Stimulated activated CD4-positive, alpha-beta T cell treated with anti-CD3 and anti-CD28 coated beads, Interleukin-15, amount 100 ng/mL, for 1 hour (primary cell): ENCODE measurements at places on chromosomes 6 and 20.
A peak's percentile ranks its signal among the peaks of the same experiment; 100 is the strongest.

DNA sequence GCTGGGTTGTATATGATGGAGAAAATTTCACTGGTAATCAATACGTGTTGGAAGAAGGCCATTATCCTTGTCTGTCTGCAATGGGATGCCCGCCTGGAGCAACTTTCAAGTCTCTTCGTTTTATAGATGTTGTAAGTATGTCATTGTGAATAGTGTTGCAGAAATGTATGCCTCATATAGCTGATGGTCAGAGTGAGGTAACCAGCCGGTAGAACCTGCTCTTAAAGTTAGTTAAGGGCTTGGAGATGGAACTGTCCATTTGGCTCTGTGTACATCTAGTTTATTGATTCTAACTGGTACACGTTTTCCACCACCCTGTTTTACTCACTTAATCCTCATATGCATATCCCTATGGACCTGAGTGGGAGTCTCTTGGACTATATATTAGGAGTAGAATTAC, 73.5 kb downstream of the RTN4IP1 start:
- DNase-seq: no peak

DNA sequence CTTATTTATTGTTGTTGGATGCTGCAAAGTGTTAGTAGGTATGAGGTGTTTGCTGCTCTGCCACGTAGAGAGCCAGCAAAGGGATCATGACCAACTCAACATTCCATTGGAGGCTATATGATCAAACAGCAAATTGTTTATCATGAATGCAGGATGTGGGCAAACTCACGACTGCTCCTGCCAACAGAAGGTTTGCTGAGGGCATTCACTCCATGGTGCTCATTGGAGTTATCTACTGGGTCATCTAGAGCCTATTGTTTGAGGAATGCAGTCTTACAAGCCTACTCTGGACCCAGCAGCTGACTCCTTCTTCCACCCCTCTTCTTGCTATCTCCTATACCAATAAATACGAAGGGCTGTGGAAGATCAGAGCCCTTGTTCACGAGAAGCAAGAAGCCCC, 12.1 kb downstream of the MICB start:
- no peak for DNase-seq

GRCh38 chr6:89145091-89145955, 532 bp upstream of the PM20D2 start:
- no peak for DNase-seq

- DNase-seq: no peak
These were observed 64.8 kb downstream of the SLC2A10 start for GRCh38 chr20:46774236-46774635.

DNA sequence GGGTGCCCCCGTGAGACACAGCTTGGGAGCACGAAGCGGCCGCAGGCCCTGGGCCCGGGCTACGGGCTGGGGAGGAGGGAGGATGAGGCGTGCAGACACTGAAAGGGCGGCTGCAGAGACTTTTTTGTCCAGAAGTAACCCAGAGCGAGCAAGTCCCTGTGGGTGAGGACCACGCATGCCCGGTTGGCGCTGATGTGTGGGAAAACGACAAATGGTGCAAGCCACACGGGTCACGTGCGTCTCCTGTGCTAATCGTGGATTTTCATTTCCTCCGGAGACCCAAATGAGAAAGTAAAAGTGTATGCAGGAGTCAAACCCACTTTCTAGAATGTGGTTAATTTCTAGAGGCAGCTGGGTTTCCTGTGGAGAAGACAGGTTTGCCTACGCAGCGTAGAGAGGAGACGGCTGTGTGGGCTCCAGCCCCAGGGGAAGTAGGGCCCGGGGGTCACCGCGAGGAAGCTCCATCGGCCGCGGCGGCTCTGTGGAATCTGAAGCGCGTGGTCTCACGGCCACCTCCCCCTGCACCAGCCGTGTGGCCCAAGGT, 19.0 kb downstream of the DLL1 start:
- DNase-seq: peak; percentile 44

DNA sequence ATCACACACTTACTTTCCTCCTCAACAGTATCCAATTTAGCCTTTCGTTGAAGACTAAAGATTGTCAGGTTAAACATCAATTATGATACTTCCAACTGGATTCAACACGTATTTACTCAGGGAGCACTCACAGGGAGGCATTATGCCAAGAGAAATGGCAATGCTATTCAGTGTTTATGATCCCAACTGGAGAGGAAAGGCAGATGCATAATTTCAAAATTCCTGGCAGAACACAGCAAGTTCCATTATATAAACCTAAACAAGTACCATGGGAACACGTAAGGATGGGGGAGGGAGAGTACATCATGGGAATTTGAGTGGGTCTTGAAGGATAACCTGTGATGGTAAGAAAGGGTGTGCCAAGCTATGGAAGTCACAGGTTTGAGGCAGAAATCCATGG, 112.7 kb downstream of the ISM1 start:
- no peak for DNase-seq

- no peak for DNase-seq
These were observed 59.5 kb upstream of the BMP2 start for GRCh38 chr20:6708010-6708409.

GRCh38 chr20:50343490-50344179, 153.0 kb downstream of the CEBPB start:
- DNase-seq: no peak

- DNase-seq: no peak
These were observed 8.6 kb downstream of the TAAR1 start for GRCh38 chr6:132650429-132650828.

DNA sequence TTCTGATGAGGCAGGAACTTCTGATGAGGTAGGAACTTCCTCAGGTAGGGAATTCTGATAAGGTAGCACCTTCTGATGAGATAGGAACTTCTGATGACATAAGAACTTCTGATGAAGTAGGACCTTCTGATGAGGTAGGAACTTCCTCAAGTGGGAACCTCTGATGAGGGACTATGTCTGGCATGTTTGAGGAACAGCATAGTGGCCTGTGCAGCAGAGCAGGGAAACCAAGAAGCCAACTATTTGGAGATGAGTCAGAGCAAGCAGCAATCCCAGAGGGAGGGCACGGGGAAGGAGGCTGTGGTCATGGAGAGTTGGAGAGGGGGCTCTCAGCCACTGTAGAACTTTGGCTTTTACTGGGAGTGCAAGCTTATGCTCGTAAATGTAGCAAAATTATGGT, 132.4 kb downstream of the CFAP61 start:
- no peak for DNase-seq

DNA sequence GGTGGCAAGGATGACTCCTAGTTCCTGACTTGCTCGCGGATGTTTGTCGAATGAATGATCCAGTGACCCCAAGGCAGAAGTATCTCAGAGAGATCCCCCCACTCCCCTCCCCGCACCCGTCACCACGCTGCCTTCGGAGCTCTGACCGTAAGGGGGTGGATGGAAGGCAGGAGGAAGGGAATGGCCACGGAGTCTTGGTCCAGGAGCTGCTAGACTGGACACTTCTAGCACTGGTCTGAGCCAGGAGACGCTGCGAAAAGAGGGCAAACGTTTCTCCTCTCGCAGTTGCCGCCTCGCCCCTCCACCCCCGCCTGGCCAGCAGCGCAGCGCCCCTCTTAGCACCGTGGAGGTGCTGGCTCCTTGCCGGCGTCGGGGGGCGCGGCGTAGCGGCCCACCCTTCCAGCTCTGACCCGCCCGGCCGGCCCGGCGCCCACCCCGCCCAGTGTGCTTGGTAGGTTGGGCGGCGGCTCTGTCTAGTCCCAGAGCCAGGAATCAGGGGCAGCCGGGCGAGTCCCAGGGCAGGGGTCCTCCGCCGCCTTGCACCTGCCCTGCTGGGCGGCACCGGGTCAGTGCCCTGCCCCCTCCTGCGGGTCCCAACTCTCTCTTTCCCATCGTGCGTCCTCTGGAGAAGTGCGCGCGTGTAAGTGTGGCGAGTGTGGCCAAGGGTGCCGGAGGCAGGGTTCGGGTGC, 2.4 kb upstream of the DBNDD2 start:
- DNase-seq: peak; percentile 17

DNA sequence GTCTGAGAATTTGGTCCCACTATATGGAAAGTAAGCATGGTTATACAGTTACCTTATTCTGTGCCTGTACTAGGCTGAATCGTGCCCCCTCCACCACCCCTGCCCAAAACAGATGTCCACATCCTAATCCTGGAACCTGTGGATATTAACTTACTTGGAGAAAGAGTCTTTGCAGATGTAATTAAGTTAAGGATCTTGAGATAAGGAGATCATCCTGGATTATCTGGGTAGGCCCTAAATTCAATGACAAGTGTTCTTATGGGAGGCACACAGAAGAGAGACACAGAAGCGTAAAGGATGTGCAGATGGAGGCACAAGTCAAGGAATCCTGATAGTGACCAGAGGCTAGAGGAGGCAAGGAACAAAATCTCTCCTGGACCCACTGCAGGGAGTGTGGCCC, 116.7 kb upstream of the MAN1A1 start:
- DNase-seq: no peak

DNA sequence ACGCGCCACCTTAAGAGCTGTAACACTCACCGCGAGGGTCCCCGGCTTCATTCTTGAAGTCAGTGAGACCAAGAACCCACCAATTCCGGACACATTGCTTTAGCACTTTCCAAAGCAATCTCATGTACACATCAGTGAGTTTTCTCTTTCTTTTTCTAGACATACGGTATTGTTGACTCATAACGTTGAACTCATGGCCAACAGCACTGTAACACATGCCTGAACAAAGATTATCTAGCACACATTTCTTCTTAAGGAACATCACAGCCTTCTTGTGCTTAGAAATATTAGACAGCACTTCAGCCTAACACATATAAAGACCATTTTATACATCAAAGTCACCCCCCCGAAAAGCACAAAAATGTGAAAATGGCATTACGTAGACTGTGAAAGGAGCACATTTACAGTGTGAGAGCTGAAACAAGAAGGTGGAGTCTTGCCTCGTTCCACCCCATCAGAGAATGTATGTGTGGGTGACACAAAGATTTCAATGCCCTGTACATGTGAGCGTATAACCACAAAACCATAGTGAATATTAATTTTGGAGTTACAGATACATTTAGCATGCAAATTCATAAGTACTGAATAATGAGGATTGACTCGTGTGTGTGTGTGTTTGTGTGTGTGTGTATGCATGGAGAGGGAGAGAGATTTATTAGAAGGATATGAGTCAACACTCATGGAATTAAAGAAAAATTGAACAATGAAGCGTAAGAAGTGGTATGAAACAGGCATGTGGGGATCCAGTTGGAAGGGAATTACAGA, 134.1 kb downstream of the FAM83B start:
- DNase-seq: no peak

GRCh38 chr6:96626759-96627364, 63.9 kb downstream of the FHL5 start:
- DNase-seq: no peak

DNA sequence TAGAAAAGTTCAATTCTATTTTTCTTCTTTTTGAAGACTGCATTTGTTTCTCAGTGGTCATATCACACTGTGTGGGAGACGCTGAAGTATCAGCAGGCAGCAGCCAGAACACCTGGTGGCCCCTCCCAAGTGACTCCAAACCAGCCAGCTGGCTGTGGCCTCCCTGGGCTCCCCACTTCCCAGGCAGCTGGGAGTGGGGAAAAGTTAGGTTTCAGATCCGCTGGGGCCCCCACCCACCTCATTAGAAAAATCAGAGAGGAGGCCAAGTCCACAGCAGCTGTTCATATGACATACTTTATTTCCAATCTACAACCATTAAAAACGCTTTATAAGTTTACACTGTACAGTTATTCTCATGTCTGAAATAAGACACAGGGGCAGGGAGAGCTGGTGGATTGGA, 3.6 kb upstream of the DSN1 start:
- no peak for DNase-seq

- DNase-seq: no peak
These were observed 10.2 kb downstream of the FAM135A start for GRCh38 chr6:70423189-70424134.

DNA sequence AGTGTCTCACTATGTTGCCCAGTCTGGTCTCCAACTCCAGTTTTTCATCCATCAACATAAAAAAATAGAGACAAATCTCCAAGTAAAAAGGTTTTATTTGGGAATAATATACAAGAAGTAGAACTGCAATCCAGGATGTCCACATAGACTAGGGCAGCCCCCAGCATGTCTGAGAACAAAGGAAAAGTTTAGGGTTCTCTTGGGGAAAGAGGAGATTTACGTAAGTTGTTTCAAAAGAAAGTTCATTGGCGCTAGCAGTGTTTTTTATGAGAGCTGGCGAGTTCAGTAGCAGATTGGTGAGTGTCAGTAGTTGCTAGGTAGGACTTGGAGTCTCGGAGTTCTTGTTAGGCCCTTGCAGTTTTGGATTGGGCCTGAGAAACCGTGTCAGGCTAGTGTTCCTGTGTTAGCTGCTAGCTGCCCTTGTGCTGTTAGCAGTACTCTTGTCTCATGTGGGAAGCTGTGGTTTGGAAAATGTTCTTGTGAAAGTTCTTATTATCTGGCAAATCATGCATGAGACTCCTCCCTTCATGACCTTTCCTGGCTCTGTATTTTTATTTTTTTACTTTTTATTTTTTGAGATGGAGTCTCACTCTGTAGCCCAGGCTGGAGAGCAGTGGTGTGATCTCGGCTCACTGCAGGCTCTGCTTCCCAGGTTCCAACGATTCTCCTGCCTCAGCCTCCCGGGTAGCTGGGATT, 24.7 kb downstream of the TTLL9 start:
- no peak for DNase-seq

DNA sequence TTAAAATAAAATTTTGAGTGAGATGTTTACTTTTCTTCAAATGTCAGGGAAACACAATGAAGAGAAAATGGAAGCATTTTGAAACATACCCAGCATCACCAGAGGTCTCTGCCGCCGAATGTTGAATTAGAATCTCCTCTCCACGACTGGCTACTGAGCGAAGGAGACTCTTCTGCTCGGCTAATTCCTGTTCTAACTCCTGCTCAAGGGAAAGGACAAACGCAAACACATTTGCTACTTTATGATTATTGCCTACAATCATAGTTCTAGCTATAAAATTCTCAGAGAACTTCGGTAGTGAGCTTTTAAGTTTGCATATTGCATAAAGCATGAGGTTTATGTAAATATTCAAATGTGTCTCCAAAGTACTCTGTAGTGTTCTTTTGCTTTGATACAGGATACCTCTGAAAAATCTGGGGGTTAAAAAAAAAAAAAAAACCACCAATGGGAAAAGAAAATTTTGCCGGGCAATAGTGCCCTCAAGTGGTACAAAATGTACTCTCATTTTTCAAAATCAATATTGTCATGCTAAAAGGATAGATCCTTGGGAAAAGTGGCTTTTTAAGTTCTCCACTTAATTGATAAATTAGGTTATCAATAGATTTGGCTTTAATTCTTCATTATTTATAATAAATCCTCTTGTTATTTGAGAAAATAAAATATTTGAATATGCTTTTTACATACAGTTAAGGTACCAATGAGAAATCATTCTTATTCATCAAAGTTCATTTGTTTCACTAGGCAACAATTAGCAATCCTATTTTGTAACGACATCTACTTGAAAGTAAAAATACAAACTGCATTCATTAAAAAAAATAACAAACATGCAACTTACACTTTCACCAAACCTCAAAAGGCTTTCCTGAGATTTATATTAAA, 369.0 kb downstream of the SYNE1 start:
- no peak for DNase-seq
